ENCODE measurements at places on chromosomes 2 and 18.

DNA sequence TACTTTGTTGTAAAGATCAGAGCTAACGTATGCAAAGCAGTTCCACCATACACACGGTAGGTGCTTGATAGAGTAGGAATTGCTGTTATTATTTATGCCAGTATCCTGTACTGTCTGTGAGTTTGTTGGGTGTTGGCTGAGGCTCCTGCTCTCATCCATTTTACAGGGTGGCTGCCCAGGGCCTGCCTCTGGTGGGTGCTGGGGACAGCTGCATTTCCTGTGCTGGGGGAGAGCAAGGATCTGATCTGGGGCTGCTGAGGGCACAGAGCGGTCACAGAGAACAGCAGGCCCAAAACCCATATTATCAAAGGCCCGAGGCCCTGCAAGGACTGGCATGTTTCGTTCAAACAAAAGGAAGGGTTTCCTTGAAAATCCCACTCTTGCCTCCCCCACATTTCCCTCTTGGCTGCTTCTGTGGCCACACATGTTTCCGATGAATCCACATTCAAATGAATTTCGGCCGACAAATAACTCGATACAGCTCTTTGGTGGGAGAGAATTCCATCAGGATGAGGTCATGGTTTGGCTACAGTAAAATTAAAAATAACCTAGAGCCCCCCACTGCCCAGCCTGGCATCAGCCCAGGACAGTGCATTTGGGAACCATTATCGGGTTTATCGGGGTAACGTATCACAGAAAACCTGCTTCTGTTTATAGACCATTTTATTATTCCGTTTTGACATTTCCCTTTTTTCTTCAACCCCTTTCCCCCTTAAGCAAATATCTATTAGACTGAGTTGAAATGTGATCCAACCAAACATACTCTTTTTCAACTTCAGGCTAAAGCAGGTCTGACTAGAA is 143.4 kb downstream of the CYRIA start:
- peak; percentile 71 for DNase-seq

DNA sequence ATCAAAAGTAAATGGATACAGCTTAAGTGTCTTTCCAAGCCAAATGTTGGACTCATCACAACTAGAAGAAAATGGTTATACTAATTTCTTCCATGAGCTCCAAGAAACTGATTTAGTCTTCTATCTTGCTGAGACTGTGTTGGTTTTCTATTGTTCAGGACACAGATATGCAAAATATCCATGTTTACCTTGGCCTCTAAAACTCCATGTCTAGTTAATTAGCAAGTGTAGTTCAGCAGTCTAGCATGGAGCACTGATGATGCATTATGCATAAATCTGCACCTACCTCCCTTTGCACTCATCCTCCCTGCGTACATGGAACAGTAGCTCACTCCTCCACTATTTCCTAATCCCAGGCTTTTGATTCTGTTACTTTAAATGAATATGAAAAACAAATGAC is 731.4 kb upstream of the CHAC2 start:
- peak; percentile 64 for DNase-seq

DNA sequence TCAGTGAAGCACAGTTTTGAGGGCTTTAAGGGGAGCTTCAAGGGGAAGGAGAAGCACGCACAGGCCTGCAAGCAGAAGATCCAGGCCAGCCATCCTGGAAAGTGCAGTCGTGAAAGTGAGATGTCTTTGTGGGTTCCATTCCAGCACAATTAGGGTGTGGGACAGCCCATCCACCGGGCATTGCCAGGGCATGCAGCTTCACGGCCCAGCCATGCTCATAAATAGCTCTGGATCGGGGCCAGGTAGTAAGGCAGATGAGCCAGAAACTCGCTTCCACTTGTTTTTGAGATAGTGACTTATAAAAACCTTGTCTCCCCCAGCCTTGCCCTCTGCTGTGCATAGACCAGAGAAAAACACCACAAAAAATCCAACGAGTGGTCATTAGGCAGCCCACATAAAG is 21.0 kb downstream of the KDSR start:
- DNase-seq: no peak

DNA sequence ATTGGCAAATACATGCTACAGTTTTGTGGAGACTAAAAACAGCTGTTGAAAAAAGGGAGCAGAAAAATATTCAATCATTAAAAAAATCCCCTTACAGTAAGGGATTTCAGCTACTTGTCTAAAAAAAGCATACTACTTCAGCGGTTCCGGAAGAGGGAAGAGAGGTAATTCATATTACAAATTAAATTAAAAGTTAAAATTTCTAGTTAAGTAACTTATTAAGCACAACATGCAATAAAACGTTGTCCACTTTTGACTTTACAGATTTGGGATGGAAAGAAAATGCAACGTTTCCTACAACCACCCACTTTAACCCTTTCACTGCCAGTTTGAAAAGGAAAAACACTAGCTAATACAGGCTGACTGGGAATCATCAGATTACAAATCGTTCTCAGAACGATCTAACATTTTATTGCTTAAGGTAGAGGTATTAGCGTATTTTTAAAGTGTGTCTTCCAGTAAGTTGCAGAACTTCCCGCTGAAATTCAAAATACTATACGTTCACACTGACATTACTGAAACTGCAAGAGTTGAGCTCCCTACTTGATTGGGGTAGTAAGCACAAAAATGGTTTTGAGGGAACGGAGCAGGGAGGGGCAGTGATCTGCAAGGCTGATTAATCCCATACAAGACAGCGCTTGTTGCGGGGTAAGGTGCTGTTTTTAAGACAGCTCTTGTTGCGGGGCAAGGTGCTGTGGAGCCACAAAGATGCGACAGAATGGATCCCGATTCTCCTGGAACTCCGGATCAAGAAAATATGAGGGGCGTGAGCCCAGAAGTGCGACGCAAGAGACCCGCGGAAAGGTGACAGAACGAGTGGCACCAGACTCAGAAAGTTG is 743 bp downstream of the HADHA start:
- DNase-seq: no peak

DNA sequence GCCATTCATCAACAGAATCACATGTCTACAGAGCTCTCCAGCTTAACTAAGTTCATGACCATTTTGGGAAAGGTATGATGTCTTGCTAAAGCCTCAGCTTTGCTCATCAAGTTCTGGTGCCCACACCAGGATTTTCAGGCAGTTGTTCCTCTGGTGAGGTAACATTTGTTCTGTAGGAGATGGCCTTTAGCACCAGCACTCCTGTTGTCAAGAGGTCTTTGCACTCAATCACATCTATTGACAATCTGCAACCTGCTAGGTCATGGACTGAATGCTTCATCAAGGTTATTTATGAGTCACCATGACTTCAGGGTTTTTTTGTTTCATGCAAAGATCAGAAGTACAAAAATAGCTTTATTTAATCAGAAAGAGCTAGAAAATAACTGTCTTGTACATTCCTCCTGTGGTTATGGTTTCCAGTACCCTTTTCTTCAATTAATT is 36.6 kb upstream of the VIT start:
- no peak for DNase-seq
